Activated CD4-positive, alpha-beta memory T cell treated with anti-CD3 and anti-CD28 coated beads for 36 hours (primary cell): ENCODE measurements at places on chromosomes 2 and 18. TPM values are rescaled to one million over a fixed set of nuclear protein-coding genes. Genes with fewer than 3 reads are reported as not detected.

DNA sequence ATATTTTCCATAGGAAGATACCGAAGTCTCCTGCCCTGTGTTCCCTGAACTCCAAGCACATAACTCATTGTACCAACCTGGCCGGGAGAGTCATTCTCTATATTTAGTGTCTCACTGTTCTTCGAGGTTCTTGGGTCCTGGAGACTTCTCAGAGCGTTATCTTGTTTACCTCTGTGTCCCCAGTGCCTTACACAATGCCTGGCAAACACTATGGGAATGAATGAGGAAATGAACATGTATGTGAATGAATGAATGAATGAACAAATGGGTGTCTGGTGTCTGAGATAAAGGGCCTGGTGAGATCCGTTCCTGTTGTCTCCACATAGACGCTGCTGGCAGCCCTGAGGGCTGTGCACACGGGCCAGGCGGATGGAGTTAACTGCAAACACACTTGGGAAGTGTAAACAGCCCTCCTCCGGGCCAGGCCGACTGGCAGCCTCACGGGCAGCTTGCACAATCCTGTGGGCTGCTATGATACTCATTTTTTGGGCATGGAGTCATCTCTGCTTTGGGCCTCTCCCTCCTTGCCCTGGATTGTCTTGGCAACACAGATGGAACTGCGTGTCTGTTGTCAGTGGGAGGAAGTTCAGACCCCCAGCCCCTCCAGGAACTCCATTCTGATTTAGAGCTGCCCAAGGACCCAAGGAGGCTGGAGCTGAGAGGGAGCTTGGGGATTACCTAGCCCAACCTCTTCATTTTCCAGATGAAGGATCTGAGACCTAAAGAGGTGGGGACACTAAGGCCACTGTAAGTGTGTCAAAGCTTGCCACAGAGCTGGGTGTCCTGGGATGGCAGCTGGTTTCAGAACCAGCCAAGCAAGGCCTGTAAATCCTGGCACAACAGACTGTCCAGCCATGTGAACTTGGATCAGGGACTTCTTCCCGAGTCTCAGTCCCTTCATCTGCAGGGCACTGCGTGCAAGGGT is 124.4 kb downstream of the INHBB start:
- DNase-seq = no peak

- DNase-seq = no peak
These were observed 771.7 kb upstream of the SALL3 start for GRCh38 chr18:78207942-78208341.

GRCh38 chr2:70828914-70829824 is 6.4 kb downstream of the CD207 start:
- no peak for DNase-seq

DNA sequence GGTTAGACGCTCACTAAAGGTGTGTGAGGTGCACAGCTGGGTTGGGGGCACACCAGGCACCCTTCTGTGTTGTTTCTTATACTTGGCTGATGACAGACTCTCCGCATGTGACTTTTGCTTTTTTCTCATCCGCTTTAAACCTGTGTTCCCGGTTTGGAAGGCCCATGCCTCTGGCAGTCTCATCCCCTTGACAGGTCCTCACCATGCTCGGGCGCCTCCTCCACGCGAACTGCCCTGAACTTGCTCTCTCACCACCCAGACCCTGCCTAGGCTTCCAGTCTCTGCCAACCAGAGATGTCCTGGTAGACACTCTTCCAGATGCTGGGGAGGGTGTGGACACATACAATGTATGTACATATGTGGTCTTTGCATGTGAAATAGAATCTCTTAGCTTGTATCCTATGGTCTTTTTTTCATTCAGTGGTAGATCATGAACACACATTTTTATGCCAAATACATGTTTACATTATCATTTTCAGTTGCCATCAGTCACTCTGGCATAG is 79.8 kb downstream of the LIMS1 start:
- no peak for DNase-seq

DNA sequence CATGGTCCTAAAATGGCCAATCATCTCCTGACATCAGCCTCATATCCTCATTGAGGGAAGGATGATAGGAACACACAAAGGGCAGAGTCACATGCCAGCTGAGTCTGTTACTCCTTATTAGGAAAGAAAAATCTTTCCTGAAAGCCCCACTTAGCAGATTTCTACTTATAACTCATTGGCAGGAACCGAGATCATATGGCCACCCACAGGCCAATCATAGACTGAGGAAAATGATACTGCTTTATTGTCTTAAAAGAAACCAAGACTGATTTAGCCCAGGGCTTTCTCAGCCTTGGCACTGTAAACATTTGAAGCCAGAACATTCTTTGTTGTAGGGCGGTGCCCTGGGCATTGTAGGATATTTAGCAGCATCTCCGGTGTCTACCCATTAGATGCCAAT is 18.7 kb downstream of the GKN2 start:
- DNase-seq = no peak

DNA sequence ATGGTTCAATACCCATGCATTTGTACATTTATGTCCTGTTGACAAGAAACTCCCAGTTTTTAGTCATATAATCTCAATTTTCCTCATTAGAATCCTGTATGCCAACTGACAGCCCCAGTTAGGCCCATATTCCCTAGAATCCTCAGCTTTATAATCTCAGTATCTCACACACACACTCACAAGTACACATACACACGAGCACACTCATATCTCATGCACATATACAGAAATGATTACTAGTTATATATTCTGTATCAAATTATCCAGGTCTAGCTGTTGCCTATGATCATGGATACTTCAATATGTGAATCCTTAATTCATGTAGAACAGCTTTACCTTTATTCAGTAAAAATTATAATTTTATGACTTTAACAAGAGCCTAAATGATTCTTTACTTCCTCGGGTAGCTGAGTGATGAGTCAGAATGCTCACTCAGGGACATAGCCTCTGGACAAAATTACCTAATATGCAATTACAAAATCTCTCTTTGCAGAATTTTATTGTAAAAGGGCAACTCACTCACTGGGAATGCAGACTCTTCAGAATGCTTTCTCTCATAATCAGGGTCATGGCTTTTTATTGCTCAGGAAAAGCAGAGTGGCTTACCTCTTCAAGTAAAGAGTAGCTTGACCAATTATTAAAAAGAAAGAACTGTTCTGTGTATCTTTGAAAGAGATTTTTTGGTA is 193.6 kb upstream of the PIK3C3 start:
- no peak for DNase-seq

GRCh38 chr2:10740226-10740625 is 18.8 kb downstream of the ATP6V1C2 start:
- no peak for DNase-seq

- no peak for DNase-seq
These were observed 235.2 kb downstream of the ZNF385B start for GRCh38 chr2:179626261-179626660.

DNA sequence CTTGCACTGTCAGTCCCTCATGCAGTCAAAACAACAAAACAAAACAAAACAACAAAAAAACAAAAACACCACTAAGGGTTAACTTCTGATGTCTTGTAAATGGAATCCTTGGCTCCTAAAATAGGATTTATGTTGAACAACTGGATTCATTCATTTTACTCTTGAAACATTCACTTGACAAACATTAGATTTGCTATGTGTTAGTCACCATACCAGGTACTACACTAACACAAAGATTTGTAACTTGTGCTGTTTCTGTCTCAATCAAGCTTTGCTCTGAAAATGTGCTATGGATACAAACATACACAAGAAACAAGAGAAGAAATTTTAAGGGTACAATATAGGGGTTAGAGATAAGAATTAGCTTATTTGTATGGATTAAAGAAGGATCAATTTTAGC is 812.8 kb downstream of the LRP1B start:
- no peak for DNase-seq

GRCh38 chr18:12048827-12049175 is 44.8 kb upstream of the ANKRD62 start:
- DNase-seq = no peak

- no peak for DNase-seq
These were observed 252.3 kb downstream of the MBD5 start for GRCh38 chr2:148273158-148273691.

- no peak for DNase-seq
These were observed 34.8 kb downstream of the METTL4 start for GRCh38 chr18:2536493-2536892.

DNA sequence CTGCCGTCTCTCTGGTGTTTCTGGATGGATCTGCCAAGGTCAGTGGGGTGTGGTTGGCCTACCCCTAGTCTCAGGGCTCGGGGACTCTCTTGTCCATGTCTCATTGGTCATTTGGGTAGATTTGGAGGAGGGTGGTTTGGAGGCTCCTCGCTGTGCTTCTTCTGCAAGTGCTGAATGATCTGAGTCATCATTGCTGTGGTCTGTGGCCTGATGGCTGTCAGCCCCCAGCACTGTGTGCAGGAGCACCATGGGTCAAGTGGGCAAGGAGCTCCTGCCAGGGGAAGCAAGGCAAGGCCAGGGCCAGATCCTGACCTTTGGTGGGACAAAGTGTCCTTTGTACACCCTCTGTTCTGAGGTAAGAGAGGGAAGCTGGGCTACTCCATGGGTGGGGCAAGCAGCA is 221.8 kb downstream of the FHOD3 start:
- DNase-seq = no peak

DNA sequence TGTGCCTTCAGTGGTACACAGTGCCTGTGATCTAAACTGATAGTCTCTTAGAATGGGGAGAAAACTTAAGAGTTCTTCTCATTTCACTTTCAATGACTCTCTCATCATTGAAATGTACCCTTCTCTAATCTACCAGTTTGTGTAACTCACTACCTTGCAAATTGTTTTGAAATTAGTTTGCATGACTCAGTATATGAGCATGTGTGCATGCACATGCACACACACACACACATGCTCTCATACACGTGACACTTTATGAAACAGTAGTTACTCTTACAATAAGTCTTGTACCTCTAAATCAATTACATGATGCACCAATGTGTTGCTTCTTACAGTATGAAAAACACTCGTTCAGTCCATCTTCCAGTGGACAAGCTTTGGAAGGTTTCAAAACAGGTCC is 10.6 kb downstream of the LYPD6B start:
- DNase-seq = no peak

- DNase-seq = no peak
These were observed 198.0 kb downstream of the CDH20 start for GRCh38 chr18:61531182-61531581.

DNA sequence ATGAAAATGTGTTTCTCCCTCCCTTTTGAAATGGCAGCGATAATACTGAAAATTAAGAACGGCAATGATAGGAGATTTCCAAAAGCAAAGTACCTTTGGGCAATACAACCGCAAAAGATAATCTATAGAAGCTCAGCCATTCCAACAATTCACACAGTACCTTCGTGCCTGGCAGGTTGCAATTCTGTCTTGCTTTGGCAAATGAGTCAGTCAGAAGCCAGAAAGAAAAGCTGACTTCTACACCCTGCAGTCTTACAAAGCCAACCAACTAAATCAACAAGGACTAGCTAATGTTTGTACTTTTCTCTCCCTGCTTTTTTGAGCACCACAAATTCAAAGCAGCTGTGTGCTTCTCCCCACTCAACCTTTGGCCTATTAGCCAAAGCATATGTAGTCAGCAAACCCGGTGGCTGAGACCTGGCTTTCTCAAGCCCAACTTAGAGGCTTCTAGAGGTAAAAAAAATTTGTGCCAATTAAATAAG is 25.7 kb upstream of the ID2 start:
- no peak for DNase-seq

DNA sequence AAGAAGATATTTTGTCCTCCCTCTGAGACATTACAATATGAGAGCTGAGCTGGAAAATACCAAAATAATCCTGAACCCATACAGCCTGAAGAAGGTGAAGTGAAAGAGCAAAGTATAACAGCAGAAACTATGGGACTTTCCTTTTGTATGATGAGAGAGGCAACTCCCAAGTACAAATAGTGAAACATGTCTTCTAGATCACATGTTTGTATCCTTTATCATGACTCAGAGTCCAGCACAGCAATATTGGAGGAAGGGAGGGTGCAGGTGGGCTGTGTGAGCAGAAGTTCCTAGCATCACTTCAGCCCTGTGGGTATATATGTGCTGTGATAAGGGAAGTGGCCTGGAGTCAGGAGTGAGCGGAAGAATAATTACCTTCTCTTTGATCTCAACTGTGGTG is 265.6 kb upstream of the NRXN1 start:
- no peak for DNase-seq

GRCh38 chr2:49972699-49973098 is 818.4 kb upstream of the FSHR start:
- no peak for DNase-seq

DNA sequence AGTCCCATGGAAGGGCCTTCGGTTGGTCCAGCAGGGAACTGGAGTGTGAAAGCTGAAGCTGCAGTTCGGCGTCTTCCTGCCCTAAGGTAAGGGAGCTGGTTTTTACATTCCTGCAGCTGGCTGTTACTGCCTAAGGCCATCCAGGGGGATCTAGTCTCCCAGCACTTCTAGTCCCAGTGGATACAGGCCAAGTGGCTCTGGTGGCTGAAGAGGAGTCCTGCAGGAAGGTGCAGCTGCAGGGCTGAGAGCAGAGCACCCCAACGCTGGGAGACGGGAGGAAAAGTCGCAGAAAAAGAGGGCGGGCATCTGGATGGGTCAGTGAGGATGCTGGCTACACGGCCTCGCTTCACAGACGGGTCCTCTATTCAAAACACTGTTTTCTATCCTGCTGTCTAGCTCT is 225.0 kb upstream of the HS6ST1 start:
- no peak for DNase-seq

DNA sequence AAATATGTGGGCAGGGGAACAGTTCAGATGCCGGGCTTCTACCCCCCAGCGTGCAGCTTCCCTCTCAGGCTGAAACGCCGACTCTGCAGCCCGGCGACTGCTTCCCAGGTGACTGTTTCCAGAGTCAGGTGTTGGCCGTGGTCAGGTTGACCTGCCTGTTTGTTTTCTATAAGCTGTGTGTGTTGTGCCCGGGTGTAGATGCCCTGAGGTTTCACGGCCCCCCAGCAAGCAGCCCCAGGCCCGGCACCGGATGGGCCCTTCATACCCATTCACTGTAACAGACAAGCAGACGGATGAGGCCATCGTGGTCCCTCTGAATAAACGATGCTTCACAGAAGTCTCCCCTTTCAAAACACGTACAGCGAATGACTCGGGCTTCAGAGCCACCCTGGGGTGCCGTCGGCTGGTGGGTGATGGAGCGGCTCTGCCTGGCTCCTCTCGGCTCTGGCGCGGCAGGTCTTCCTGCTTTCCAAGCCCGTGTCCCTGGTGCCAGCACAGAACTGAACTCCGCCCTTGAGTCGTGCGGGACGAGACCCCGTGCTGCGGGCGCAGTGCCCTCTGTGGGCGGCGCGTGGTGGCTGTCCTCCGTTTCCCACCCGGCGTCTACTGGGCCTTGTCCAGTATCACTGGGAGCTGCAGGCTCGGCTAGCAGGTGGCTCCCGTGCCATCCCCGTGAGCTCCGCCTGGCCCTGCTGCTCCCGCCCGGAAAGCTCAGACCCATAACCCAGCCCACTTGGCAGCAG is 15.0 kb upstream of the KCNG2 start:
- DNase-seq = no peak

- no peak for DNase-seq
These were observed 196.4 kb downstream of the ARL4C start for GRCh38 chr2:234300391-234300925.

GRCh38 chr2:101613056-101613704 is 84.3 kb upstream of the MAP4K4 start:
- no peak for DNase-seq

The MARCHF4 gene
- not detected for total RNA-seq

The ORC2 gene
- total RNA-seq = 53.0 TPM

The MC5R gene
- total RNA-seq = not detected

The NDC80 gene
- 83.1 TPM for total RNA-seq

The CTIF gene
- total RNA-seq = 4.6 TPM

The KCNIP3 gene
- not detected for total RNA-seq

The HSBP1L1 gene
- total RNA-seq = 8.8 TPM

The MIB1 gene
- 43.5 TPM for total RNA-seq

The SOWAHC gene
- 1.0 TPM for total RNA-seq

The CKAP2L gene
- total RNA-seq = 42.1 TPM

The GNLY gene
- total RNA-seq = 21.5 TPM

The ARHGEF33 gene
- total RNA-seq = 0.34 TPM

The BUB1 gene
- total RNA-seq = 90.8 TPM
